ENCODE measurements at places on chromosomes 16 and 17.

- no peak for DNase-seq
These were observed 37.8 kb upstream of the TMC5 start for GRCh38 chr16:19379838-19380237.

DNA sequence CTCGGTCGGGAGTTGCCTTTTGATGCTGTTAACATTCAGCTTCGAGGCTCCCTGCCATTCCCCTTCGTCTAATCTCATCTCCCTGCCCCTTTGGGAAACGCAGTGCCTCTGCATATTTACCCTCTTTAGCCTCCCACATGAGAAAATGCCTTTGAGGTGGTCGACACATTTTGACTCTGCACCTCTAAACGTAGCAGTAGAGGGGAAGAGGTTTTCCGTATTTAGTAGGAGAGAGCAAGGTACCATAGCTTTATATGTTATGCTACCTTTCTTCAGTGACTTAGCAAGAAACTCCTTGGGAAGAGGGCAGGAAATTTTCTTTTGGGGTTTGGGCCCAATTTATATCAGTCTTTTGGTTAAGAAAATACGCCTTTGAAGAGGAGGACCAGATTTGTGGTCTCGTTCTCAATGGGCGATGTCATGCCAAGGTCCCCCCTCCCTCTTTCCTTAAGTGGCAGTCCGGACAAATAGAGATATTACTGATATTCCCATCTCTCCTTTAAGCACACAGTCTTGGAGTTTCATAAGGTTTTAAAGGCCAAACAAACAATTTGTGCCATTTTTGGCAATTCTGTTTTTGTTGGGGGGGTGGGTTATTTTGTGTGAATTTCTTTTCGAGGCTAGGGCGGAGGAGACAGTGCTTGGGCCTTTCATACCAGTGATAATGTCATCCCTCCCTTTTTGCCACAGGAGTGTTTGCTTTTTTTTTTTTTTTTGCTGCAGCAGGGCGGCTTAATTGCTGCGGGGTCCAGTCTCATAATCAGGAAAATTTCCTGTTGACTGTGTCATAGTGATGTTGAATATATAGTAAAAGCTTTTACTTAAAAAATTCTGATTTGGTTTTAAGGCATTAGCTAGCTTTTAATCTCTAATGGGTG lies 1.5 kb downstream of the PAFAH1B1 start:
- no peak for DNase-seq

DNA sequence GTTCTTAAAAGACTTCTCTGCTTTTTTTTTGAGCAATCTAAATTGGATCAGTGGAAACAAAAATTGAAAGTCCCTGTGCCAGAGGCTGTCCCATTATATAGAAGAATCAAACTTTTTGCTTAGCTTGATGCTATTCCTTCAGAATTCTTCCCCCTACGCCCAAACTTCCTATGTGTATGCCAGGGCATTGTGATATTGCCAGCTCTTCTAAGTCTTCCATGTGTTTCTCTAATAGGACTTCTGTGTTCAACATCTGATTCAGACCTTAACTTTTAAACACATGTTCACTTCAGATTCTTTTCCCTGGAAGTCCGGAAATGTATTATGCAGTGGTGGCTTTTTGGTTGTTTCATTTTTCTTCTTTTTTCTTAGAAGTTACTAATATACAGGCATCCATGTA lies 18.7 kb downstream of the PTRH2 start:
- no peak for DNase-seq

DNA sequence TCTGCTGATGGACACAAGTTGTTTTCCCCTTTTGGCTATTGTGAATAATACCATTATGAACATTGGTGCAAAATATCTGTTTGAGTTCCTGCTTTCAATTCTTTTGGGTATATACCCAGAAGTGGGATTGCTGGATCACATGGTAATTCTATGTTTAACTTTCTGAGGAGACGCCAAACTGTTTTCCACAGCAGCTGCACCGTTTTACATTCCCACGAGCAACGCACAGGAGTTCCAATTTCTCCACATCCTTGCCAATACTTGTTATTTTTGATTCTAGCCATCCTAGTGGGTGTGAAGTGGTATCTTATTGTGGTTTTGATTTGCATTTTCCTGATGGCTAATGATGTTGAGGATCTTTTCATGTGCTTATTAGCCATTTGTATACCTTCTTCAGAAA lies 43.4 kb upstream of the GAS7 start:
- DNase-seq, result no peak

DNA sequence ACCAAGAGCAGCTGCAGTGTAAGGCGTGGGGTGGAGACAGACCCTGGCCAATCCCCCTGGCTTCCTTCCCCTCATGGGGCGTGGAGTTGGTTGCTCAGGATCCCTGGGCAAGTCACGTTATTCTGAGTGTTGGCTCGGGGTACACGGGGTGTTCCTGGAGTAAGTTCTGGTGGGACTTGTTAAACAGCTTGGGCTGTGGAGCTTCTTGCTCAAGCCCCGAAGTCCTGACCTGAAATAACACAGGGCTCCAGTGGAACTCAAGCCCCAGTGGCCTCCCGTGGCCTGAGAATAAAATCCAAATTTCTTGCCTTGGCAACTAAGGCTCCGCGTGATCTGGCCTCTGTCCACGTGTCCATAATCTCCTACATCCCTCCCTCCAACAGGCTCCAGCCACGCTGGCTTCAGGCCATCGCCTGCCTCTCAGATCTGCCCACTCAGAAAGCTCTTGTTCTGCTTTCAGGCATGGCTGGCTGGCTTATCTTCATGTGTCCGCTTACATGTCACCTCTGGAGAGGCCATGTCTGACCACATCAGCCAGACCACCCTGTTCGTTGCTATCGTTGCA lies 49.3 kb upstream of the BCO1 start:
- DNase-seq, result peak; percentile 79

DNA sequence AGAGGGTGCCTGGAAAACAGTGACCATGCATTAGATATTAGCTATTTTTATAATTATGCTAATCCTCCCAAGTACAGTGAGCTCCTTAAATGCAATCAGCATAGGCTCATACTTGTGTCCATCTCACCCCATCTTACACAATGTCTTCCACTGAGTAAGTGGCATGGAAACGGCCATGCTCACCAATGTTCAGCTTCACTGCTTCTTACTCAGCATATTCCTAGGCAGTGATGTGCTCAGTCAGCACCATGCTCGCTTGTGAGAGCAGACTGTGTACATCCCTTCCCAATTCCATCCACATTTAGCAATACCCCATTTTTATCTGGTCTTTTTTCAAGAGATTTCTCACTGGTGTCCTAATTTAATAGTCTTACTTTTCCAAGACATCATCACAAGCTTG lies 454.8 kb upstream of the SOX9 start:
- DNase-seq, result no peak

DNA sequence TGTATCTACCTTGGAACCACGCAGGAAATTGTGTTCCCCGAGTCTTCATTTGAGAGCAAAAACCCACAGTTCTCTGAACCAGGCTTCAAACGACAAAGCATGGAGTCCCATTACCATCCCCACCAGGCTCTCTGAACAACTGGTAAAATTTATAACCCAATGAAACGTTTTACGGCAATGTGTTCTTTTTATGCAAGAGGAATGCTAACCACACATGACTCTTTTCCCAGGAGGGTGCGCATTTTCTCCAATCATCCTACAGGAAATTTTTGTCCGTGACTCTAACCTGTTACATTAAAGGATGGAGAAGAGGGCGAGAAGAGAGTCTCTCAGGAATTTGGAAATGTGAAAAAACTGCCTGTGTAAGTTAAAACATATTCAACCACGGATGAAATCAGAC lies 17.8 kb downstream of the STX8 start:
- DNase-seq, result no peak

GRCh38 chr17:34519282-34519681 lies 60.1 kb upstream of the TMEM132E start:
- no peak for DNase-seq

DNA sequence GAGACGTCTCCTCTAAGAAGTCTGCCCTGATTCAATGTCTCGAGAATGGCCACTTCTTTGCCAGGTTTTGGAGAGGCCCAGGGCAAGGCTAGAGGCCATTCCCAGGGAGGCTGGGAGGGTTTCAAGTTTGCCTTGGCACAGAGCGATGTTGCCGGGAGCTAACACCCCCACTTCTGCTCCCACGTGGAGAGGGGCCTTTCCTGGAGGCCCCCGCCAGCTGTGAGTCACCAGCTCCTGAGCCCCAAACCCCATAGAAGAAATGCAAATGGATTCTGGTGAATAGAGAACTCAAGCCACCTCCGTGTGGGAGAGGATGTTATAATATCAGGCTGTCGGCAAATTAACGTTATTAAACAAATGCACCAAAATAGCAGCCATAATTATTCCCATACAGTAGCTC lies 62.2 kb downstream of the CACNG5 start:
- no peak for DNase-seq

GRCh38 chr17:73924114-73924908 lies 279.2 kb upstream of the RPL38 start:
- no peak for DNase-seq

GRCh38 chr16:87314990-87315420 lies 2.2 kb downstream of the C16orf95 start:
- DNase-seq, result no peak

GRCh38 chr16:67000384-67001351 lies 12.3 kb downstream of the CES4A start:
- DNase-seq, result peak; percentile 74

DNA sequence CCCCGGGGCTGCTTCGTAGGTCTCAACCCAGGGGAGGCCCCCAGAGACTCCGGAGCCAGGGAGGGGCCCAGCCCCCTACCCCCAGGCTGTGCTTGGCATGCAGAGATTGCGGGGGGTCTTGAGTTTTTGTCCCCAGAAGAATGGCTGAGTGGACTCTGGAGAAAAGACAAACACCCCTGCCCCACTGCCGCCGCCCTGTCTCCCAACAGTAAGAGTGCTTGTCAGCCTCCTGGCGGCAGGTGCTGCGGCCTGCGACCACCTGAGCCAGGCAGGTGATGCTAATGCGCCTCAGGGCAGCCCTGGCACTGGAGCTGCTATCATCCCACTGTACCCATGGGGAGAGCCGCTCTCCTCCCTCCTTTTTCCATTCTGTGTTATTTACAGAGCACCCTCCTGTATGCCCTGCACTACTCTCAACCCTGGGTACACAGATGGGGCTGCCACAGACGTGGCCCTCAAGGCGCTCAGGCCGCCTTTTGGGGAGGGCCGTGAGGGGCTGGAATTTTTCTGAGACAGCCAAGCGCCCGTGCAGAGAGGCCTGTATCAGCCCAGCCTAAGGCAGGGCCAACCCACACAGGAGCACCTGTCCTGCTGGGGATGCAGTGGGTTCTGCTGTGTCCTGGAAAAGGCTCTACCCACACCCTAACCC lies 2.6 kb upstream of the IL17C start:
- DNase-seq, result no peak

GRCh38 chr16:11968577-11968976 lies 3.6 kb downstream of the TNFRSF17 start:
- no peak for DNase-seq

DNA sequence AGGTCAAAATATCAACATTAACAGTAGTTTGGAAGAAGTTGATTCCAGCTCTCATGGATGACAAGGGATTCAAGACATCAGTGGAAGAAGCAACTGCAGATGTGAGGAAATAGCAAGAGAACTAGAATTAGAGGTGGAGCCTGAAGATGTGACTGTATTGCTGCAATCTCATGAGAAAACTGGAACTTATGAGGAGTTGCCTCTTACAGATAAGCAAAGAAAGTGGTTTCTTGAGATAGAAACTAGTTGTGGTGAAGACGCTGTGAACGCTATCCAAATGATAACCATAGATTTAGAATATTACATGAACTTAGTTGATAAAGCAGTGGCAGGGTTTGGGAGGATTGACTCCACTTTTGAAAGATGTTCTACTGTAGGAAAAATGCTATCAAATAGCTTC lies 67.8 kb downstream of the GOSR1 start:
- DNase-seq, result no peak

DNA sequence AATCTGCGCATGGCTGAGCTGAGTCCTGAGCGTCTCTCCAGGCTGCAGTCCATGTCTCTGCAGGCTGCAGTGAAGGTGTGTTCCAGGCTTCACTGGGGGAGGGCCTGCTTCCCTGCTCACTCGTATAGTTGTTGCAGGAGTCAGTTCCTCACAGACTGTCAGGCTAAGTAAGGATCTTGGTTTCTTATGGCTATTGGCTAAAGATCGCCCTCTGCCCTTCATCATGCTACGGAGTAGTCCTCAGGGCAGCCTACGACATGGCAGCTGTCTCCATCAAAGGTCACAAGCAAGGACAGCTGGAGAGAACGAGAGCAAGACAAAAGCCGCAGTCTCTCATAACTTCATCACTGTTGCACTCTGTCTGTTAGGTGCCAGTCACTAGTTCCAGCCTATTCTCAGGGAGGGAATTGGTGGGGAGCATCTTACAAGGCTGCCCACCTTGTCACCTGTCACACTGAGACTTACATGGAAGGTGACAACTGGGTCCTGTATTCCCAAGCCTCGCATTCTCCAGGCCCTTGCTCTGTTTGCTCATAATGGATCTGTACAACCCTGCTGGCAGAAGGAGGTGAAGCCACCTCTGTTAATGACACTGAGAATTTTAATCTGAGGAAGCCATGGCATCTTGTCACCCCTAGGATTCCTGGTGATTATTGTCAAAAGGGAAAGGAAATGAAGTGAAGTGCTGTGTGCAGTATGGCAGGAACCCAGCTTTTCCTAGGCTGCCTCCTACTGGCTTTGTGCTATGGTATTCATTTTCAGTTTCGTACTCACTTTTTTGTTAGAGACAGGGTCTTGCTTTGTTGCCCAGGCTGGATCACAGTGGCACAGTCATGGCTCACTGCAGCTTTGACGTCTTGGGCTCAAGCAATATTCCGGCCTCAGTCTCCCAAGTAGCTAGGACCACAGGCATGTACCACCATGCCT lies 43.4 kb downstream of the MFSD11 start:
- no peak for DNase-seq

All from dorsolateral prefrontal cortex (tissue), 122 donors.